ENCODE measurements at places on chromosomes 6 and 20.

DNA sequence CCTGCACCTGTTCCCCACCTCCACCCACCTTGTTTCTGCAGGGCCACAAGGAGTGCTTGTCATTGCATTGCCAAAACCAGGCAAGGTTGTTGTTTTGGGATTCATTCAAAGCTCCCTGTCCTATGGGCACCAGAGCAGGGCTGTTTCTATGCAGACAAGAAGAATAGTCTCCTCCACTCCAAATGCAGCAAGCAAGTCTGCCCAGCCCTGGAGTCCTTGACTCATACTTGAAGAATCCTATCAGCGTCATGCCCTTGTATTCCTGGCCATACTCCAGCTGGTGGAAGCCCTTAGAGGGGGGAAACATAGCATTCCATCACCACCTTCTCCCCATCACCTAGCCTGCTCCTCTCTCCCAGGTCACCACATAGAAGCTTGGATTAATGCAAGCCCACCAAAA lies 145.3 kb upstream of the ECI2 start:
- no peak for DNase-seq

- no peak for DNase-seq
Observed at GRCh38 chr6:154476494-154476893, 34.0 kb downstream of the CNKSR3 start.

DNA sequence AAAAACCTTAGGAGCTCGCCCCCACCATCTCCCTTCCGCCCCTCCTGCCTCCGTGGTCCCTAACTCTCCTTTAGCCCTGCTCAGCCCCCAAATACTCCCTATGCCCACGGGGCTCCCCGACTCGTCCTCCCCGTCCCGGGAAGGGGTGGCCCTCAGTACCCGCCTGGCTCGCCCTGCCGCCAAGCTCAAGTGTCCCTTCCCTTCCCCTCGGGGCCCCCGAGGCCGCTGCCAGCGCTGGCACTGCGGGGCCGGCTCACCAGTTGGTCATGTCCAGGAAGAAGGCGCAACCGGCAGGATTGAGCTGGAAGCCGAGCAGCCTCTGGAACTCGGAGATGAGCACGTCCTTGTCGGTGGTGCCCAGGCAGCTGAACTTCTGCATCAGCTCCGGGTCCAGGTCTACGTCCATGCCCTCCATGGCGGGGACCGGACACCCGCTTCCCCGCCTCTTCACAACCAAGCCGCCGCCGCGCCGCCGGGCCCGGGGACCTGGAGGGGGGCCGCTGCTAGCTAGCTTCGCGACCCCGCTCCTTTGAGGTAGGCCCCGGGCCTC lies 303 bp downstream of the ILRUN start:
- DNase-seq, result peak; percentile 47

DNA sequence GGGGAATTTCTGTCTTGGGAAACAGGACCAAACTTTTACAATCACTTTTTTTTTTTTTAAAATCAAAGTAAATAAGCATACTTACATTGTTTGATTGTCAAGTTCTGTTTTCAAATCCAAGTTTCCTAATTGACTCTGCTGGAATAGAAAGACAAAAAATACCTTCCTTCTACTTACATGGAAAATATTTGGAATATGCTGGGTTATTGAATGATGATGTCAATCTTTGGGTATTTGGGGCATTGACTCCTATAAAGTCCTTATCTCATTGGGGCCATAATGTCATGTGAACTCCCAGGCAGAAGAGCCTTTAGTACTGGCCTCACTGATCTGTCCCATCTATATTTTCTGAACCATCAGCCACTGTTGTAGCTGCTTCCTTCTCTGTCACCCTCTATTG lies 122.6 kb upstream of the NOX3 start:
- no peak for DNase-seq

- no peak for DNase-seq
Observed at GRCh38 chr6:120005292-120005976, 655.9 kb upstream of the MAN1A1 start.

DNA sequence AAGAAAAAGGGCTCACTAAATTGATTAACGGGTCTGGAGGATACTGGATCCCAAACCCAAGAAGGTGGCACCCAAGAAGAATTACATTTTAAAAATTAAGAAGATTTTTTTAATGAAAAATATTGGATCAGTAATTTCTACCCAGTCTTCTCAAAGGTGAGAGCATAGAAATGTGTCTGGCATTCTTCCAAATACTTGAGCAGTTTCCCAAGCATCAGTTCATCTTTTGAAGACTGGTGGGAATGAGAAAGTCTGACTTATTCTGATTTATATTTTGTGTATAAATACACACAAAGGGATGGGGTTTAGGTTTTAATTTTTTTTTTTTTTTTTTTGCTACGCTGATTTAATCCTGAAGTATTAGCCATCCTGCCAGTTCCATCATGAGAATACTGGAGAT lies 3.3 kb downstream of the MGME1 start:
- DNase-seq, result no peak

- DNase-seq, result no peak
Observed at GRCh38 chr20:51496964-51497363, 45.6 kb downstream of the NFATC2 start.

GRCh38 chr6:31336896-31337496 lies 20.0 kb downstream of the HLA-B start:
- no peak for DNase-seq

- DNase-seq, result peak; percentile 3
Observed at GRCh38 chr20:16387666-16388065, 185.6 kb downstream of the KIF16B start.

DNA sequence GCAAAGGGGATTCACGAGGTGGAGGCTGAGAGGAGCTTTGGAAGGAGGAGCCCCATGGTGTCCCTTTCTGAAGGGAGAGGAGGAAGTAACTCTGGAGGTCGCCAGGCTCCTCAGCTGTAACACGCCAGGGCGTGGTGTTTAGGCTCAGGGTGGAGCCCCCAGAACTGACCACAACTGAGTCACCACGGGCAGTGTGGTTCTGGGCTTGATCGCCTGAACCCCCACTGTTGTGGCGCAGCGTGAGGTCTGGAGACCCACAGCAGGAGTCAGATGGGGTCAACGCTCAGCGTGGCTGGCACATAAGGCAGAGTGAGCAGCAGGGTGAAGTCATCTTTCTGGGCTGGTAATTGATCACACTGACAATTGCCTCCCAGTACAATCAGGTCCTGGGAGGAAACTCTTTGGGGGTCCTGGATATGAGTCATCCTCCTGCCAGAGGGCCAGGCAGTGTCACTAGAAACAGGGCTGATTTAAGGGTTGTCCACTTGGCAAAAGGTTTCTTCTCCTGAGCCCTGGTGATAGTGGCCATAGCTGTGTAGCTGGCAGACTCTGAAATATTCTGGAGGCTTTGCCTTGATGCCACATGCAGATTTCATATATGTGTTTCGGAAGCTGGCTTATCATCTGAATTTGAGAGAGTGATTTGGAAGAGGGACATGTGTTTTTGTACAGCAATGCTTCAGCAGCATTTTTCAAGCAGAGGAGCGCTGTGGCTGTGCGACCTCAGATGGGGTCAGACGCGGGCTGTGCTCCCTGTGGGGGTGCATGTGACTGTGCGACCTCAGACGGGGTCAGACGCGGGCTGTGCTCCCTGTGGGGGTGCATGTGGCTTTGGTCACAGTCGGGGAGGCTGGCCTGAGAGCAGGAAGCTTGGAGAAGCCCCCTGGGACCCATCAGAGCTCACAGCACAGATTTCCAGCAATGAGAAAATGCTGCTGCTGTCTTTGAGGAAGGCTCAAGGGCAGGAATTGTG lies 50.0 kb downstream of the SYNJ2 start:
- no peak for DNase-seq

DNA sequence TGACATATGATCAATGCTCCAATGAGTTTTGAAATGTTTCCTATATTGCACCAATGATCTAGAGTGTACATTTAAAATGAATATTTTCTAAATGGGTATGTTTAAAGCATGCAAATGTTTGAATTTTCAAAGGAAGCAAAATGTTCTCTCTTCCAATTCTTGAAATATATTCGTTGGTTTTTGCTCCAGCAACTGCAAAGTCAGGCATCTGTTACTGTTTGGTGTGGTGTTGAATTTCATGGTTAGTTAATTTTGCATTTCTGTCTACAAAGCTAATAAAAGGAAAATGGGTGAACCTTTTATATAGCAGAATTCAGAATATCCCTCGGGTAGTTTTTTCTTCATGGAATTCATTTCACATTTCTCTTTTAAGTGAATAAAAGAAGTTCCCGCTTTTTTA lies 1018.3 kb downstream of the GRIK2 start:
- no peak for DNase-seq

DNA sequence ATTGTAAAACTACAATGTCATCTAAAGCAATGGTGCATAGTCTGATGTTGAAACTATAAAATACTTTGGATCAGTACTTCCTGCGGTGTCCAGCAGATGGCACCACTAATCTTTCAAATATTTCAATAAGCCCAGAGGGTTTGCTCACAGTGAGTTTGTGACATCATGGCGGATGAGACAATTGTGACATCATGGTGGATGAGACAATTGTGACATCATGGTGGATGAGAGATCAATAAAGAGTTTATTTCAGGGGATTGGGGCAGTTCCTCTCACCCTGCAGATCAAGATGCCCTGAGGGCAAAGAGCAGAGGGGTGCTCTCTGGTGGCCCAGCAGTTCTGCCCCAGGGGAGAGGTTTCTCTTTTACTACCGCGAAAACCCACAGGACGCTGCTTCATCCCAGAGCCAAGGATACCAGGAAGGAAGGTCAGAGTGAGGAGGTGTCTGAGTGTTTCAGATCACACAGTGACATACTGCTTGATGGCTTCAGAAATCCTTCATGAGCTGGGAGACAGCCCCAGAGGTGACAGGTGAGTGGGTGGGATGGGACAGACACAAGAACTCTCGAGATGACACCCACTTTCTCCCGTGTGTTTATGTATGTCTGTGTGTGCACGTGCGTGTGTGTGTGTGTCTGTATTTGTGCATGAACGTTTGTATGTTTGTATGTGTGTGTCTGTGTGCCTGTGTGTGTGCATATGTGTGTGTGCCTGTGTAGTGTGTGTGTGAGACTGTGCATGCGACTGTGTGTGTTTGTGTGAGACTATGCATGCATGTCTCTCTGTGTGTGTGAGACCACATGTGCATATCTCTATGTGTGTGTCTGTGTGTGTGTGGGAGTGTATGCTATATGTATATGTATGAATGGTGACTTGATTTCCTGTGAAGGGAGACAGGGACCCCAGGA lies 7.3 kb upstream of the ULBP2 start:
- DNase-seq, result peak; percentile 68

Data from midbrain (tissue), 1 donor.